ENCODE measurements at places on chromosomes 5 and 9. TPM values are rescaled to one million over a fixed set of nuclear protein-coding genes. Genes with fewer than 3 reads are reported as not detected.

DNA sequence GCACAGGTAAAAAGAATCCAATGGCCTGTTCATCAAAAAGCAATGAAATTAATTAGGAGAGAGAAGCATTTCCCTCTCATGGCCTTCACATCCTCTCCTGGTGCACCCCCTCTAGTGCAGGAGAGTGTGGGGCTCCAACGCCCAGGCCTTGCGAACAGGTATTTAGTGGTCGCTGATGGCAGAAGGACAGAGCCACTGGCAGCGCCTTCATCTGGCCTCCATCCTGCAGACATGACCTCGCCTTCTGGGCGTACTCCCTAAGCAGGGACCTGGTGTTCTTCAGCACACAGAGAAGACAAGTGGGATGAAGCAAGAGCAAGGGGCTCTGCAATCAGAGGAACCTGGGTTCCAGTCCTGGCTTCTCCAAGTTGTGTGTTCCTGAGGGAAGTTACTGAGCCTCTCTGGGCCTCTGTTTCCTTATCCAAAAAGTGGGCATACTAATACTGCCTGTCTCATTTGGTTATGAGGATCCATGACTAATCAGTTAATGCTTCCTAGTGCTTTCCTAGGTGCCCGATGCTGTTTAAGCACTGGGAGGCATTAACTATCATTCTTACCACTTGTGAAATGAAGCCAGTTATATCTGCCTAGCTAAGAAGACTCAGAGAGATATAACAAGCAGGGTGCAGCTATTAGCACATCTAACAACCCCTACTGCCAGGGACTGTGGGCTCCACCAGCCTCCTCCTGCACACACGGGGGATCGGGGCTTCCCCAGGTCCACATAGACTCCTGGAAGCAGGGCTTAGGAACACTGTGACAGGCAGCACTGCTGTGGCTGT, 77.3 kb downstream of the SEMA4D start:
- no peaks in the 10 kb centered on the region for H3K4me1 ChIP-seq
- no peak for DNase-seq
- no peak overlapping the region for H3K27ac ChIP-seq

GTF3C5 gene
- 105 TPM for total RNA-seq

GRCh38 chr9:12350775-12351174, 342.4 kb upstream of the TYRP1 start:
- peaks cover 8% of the 10 kb centered on the region for H3K4me1 ChIP-seq
- no peak overlapping the region for H3K4me3 ChIP-seq
- no peaks in the 10 kb centered on the region for H3K36me3 ChIP-seq
- no peaks in the 10 kb centered on the region for H3K27me3 ChIP-seq
- H3K27ac ChIP-seq, result no peak overlapping the region

DNA sequence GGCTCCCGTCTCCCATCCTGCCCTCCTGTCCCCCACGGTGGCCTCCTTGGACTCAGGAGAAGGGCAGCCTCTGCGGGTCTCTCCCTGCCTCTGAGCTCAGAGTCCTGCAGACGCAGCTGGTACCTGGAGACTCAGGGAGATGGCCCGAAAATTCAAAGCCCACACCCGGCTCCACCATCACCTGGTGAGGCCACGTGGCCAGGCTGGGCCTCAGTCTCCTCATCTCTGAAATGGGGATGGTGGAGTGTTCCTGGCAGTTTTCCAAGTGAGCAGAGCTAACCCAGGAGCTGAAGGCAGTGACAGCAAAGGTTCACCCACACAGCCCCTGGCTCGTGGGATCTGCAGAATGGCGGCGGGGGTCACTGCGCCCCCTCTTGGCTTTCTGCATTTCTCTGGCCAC, 62.1 kb upstream of the RXRA start:
- H3K4me3 ChIP-seq, result no peak overlapping the region
- H3K27me3 ChIP-seq, result no peaks in the 10 kb centered on the region
- no peak for DNase-seq
- no peak overlapping the region for H3K27ac ChIP-seq
- H3K36me3 ChIP-seq, result no peaks in the 10 kb centered on the region
- peaks cover 16% of the 10 kb centered on the region for H3K4me1 ChIP-seq

GRCh38 chr9:86821006-86821845, 126.1 kb downstream of the GAS1 start:
- H3K4me1 ChIP-seq, result peaks cover 13% of the 10 kb centered on the region
- no peak overlapping the region for H3K4me3 ChIP-seq
- H3K27me3 ChIP-seq, result no peaks in the 10 kb centered on the region
- no peak overlapping the region for H3K27ac ChIP-seq
- no peak for DNase-seq

DNA sequence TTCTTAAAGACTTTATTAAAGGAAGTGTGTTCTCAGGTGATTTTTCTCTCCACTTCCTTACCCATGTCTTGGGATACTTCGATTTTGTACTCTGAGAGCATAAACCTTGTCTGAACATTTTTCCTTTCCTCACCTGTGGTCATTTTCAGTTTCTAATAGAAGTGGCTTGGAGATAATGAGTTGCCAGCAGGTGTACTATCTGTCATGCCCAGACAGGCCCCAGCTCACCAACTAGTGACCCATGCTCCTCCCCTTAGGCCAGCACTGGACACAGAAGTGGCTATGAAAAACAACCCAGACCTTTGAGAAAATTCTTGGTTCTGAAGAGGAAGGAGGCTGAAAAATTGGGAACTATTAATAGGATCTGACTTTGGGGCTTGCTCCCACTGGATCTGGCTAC, 49.2 kb upstream of the SMIM32 start:
- H3K4me3 ChIP-seq, result no peak overlapping the region
- H3K27me3 ChIP-seq, result peaks cover 29% of the 10 kb centered on the region
- no peak overlapping the region for H3K27ac ChIP-seq
- H3K36me3 ChIP-seq, result no peaks in the 10 kb centered on the region

GRCh38 chr5:143267186-143267585, 136.3 kb downstream of the NR3C1 start:
- H3K27ac ChIP-seq, result no peak overlapping the region
- H3K27me3 ChIP-seq, result no peaks in the 10 kb centered on the region
- peaks cover 9% of the 10 kb centered on the region for H3K36me3 ChIP-seq
- no peaks in the 10 kb centered on the region for H3K4me1 ChIP-seq

BHMT2 gene
- total RNA-seq, result not detected

- no peaks in the 10 kb centered on the region for H3K36me3 ChIP-seq
- no peaks in the 10 kb centered on the region for H3K27me3 ChIP-seq
- DNase-seq, result no peak
- peaks cover 8% of the 10 kb centered on the region for H3K4me1 ChIP-seq
- H3K27ac ChIP-seq, result no peak overlapping the region
- no peak overlapping the region for H3K4me3 ChIP-seq
These were observed 42.1 kb downstream of the PPP1R2B start for GRCh38 chr5:156892223-156892622.

Data from neural crest cell (in vitro differentiated cells).